KBM-7 (cell line): ENCODE measurements at places on chromosomes 12 and 14.
A peak's percentile ranks its signal among the peaks of the same experiment; 100 is the strongest.

- no peak for DNase-seq
Measured at GRCh38 chr12:92503971-92504593, 198.7 kb upstream of the PLEKHG7 start.

DNA sequence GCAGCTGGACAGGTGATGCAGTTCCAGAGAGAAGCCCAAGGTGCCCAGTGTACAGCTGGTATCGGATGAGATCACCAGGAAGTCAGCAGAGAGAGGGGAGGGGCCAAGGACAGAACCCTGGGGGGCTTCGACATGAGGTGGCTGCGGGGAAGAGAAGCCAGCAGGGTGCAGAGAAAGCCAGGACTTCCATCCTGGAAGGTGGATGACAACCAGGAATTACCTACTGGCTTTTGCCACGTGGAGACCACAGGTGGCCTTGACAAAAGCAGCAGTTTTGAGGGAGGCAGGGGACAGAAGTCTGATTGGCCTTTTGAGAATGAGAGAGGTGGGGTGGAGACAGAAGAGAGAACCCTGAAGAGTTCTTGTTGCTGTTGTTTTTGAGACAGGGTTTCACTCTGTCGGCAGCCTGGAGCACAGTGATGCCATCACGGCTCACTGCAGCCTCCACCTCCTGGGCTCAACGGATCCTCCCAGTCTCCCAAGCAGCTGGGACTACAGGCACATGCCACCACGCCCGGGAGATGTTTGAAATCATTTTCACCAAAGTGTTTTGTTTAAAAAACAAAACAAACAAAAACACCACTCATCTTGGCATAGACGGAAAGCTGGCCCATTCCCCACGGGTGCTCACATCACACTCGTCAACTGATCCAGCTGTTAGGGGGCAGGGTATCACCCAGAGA is 35.2 kb downstream of the CDC42BPB start:
- DNase-seq = no peak

GRCh38 chr12:8847435-8847834 is 25.0 kb downstream of the A2ML1 start:
- DNase-seq = no peak

DNA sequence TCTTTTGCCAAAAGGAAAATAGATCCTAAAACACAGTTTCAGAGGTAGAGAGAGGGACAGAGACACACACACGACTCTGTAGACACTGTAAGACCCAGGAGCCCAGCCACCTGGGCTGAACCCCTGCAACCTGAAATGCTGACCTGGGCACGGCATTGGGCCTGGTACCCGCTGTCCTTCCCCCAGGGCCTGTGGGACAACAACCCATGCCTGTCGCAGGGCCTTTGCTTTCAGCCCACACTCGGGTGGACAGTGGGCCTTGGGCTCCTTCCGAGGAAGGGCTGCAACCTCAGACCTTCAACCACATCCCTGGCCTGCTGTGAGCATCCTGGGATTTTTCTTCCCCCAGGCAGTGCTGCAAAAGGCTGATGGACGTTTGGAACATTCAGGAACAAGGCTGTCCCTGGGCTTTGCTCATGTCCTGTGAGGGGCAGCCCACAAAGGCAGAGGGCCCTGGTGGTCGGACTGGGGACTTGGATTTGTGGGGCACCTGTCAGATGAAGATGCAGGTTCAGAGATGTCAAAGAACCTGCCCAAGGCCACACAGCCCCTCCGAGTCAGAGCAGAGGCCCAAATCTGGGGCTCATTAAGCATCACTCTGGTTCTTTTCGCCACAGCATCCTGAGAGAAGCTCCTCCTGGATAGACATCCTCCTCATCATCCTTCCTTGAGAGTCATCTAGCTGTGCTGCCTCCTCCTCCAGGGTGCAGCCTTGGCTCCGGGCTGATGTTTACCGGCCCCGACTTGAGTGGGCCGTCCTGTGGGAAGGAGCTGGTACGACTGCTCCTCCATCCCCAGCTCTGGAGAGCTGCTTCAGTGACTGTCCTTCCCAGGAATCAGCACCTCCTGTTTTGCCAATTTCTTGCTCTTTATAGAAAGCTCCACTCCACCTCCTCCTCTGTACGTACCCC is 32.7 kb downstream of the CCDC92 start:
- no peak for DNase-seq

- peak; percentile 52 for DNase-seq
Measured at GRCh38 chr12:57845478-57846284, 848 bp downstream of the CTDSP2 start.

- DNase-seq = no peak
Measured at GRCh38 chr12:11633968-11634367, 15.5 kb upstream of the ETV6 start.

DNA sequence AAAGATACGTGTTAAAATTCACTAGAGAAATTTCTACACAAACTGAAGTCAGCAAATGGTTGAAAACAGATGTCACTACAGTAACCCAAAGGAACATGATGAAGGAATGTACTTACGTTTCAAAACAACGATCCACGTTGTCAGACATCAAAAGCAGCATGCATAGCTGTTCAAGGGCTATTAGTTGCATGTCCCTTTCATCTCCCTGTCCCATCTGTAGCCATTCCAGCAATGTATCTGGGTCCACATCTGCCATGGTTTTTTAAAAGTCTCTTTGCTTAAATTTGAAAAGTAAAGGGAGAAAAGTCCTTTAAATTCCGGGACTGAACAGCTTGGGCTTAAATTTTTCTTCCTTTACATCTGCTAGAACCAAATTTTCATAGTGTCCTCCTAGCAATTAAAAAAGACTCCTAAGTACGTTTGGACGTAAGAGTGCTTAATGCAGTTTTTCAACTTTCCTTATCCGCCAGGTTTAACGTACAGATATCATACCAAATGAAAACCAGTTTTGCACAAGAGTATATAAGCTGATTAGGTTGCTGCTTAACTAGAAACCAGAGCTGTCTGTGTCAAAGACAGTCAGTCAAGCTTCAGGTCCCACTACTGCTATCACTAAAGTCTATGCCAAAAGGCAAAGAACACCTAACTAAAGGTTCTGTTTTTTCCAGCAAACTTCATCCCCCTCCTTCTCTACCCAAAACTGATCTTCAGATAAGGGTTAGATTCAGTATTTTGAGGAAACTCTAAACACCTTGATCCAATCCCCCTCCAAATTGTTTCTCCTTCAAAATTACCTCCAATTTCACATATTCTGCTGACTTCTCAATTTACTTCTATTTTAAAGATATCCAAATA is 1.7 kb downstream of the HECTD1 start:
- DNase-seq = peak; percentile 47
